Activated CD8-positive, alpha-beta memory T cell treated with anti-CD3 and anti-CD28 coated beads for 36 hours (primary cell): ENCODE measurements at places on chromosomes 3 and 15. TPM values are rescaled to one million over a fixed set of nuclear protein-coding genes. Genes with fewer than 3 reads are reported as not detected.

Gene TTLL3
- 22.2 TPM for total RNA-seq

Gene WNT7A
- total RNA-seq = not detected

Gene PLXNA1
- 13.7 TPM for total RNA-seq

Gene LDHAL6B
- total RNA-seq = not detected
